Progenitor cell of endocrine pancreas (in vitro differentiated cells): ENCODE measurements at places on chromosomes 5 and 9. TPM values are rescaled to one million over a fixed set of nuclear protein-coding genes. Genes with fewer than 3 reads are reported as not detected.

Gene KIF27
- 22.5 and 24.6 TPM in 2 replicates for total RNA-seq

Gene GEMIN5
- total RNA-seq, result 21.9 and 24.2 TPM in 2 replicates

DNA sequence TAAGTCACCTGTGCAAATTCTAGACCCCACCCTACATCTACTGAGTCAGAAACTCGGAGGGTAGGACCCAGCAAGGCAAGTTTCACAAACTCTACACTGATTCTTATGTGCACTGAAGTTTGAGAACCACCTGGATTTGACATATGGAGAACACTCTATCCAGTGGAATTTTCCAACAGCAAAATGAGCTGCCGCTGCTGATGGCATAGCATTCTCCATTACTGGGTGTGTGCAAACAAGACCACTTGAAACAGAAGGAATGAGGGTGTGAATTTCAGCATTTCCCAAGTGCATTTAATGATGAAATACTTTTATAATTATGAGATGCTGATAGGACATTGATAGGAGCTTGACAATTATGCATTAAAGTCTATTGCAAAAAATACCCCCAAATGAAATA, 229.1 kb upstream of the IL12B start:
- no peak for DNase-seq

DNA sequence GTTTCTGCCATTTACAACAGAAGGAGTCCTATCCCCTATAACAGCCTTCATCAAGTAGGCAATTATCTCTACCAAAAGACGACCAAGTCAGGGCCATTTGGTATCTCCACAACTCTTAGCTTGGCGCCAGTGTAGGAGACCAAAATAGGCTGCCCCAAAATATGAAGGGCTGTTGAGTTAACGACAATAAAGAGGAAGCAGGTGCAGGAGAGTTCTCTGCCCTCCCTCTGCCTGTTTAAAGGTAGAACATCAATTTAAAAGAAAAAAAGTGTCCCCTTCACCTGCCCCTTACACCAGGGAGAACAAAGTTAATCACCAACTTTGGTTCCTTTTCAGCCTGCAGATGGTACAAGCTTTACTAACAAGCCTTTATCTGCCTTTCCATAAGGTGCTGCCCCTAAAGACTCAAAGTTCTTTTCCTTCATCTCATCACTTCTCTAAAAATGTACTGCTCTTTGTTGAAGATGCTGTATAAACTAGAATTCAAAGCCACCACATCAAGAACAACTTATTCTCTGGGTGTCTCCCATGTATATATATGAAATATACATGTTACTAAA, 33.3 kb downstream of the PPP1R2B start:
- DNase-seq, result no peak

DNA sequence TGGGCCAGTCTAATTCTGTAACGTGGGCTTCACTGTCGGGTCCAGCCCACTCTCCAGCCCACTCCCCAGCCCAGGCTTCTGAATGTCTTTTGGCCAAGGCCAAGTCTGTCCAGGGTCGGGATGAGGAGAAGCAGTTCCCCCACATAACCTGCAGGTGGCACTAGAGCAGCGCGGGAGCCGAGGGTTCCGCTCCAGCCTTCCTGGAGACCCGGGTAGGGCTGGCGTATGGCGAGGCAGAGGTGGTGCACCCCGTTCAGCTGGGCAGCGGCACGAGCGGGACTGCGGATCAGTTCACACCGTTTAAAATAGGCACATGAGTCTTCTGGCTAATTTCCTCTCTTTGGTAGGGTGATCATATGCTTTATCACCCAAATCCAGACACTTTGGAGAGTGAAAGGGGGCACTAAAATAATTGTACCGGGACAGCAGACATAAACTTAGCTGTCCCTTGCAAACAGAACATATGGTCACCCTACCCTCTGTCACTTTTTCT, 185.9 kb downstream of the MSX2 start:
- DNase-seq, result peak; percentile 67
